ENCODE measurements at places on chromosomes 5 and 9.

DNA sequence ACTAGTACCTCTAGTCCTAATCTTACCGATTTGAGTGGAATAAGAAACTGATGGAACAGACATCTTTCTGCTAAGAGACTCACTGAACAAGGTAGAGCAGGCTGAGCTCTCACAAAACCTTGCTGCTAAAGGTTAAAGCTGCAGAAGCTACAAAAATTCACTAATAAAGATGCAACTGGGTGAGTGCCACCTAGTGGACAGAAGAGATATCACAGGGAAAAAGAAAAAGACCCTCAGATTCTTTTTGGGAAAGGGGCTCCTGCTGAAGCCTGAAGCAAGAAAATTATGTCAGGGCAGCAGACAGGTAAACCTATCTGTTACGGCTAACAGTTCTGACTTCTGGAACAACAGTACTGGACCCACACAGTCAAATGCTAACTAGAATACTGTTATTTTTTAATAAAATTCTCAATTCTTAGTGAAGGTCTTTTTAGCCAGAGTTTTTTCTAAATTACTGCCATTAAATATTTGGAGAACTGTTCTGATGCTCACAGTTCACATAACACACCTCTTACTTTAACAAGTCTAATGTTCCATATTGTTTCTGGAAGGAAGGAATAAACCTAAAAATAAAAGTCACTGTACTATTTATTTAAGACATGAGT, 51.2 kb downstream of the DIAPH1 start:
- no peak overlapping the region for H3K4me3 ChIP-seq
- DNase-seq, result no peak
- H3K4me1 ChIP-seq, result peaks cover 16% of the 10 kb centered on the region

- peaks cover 37% of the 10 kb centered on the region for H3K4me1 ChIP-seq
- H3K27ac ChIP-seq, result no peak overlapping the region
- peaks cover 13% of the 10 kb centered on the region for H3K27me3 ChIP-seq
- DNase-seq, result no peak
Measured at GRCh38 chr5:135484674-135485086, 32.5 kb upstream of the TIFAB start.

DNA sequence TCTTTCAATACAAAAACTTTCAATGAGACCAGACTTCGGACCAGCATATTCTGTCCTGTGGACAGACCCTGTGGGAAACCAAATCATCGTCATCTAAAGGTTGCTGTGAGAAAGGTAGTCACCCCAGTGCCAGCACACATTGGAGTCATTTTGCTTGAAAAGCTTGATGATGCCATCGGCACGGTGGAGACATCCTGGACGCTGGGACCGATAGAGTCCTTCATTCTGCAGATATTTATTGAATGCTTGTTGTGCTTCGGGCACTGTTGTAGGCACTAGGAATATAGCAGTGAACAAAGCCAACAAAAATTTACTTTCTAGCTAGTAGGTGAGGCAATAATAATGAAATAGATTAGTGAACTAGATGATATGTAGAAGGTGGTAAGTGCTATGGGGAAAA, 34.9 kb downstream of the SNX18 start:
- no peak overlapping the region for H3K4me3 ChIP-seq
- no peak for DNase-seq
- no peaks in the 10 kb centered on the region for H3K27me3 ChIP-seq
- no peak overlapping the region for H3K27ac ChIP-seq
- no peaks in the 10 kb centered on the region for H3K4me1 ChIP-seq
- no peaks in the 10 kb centered on the region for H3K36me3 ChIP-seq

- DNase-seq, result no peak
- no peaks in the 10 kb centered on the region for H3K4me1 ChIP-seq
- H3K4me3 ChIP-seq, result no peak overlapping the region
- no peaks in the 10 kb centered on the region for H3K27me3 ChIP-seq
- H3K36me3 ChIP-seq, result no peaks in the 10 kb centered on the region
- H3K27ac ChIP-seq, result no peak overlapping the region
Measured at GRCh38 chr9:25449503-25449902, 228.7 kb downstream of the TUSC1 start.

- H3K4me3 ChIP-seq, result no peak overlapping the region
- no peak overlapping the region for H3K27ac ChIP-seq
- no peaks in the 10 kb centered on the region for H3K27me3 ChIP-seq
- H3K36me3 ChIP-seq, result no peaks in the 10 kb centered on the region
Measured at GRCh38 chr9:98552331-98552730, 156.4 kb downstream of the GABBR2 start.

GRCh38 chr9:70526902-70527301, 112.4 kb upstream of the KLF9 start:
- no peak for DNase-seq
- no peaks in the 10 kb centered on the region for H3K27me3 ChIP-seq
- H3K36me3 ChIP-seq, result peaks cover 15% of the 10 kb centered on the region
- H3K4me3 ChIP-seq, result no peak overlapping the region
- no peak overlapping the region for H3K27ac ChIP-seq

GRCh38 chr9:655875-656274, 185.6 kb upstream of the DMRT1 start:
- no peaks in the 10 kb centered on the region for H3K27me3 ChIP-seq
- peaks cover 52% of the 10 kb centered on the region for H3K4me1 ChIP-seq
- no peak for DNase-seq
- H3K27ac ChIP-seq, result no peak overlapping the region

- DNase-seq, result peak; percentile 45
- peak overlapping the region; percentile 92 for H3K4me3 ChIP-seq
- peak overlapping the region; percentile 79 for H3K27ac ChIP-seq
- peaks cover 14% of the 10 kb centered on the region for H3K4me1 ChIP-seq
- H3K27me3 ChIP-seq, result no peaks in the 10 kb centered on the region
Measured at GRCh38 chr9:128276574-128277270, 646 bp downstream of the SWI5 start.

DNA sequence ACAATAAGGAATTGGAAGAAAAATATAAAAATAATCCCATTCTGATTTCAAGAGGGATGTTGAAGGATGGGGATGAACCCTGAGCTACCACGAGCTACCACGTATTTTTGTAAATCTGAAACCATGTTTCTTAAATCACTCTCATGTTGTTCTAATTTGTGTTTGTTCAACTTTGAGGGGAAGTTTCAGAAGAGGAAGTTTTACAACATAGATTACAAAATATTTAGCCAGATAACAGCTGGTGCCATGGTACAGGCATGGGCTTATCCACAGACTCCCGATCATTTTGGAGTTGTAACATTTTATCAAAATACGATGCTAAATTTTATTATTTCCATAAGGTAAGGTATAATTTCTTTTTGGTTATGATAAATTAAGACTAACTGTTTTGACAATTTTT, 15.2 kb downstream of the CCDC125 start:
- no peaks in the 10 kb centered on the region for H3K4me1 ChIP-seq
- no peak for DNase-seq
- no peak overlapping the region for H3K27ac ChIP-seq
- peaks cover 5% of the 10 kb centered on the region for H3K36me3 ChIP-seq

GRCh38 chr5:180172447-180173197, 36.4 kb downstream of the RASGEF1C start:
- no peak for DNase-seq
- H3K4me3 ChIP-seq, result no peak overlapping the region
- H3K27me3 ChIP-seq, result no peaks in the 10 kb centered on the region
- no peak overlapping the region for H3K27ac ChIP-seq
- H3K36me3 ChIP-seq, result no peaks in the 10 kb centered on the region
- peaks cover 11% of the 10 kb centered on the region for H3K4me1 ChIP-seq

DNA sequence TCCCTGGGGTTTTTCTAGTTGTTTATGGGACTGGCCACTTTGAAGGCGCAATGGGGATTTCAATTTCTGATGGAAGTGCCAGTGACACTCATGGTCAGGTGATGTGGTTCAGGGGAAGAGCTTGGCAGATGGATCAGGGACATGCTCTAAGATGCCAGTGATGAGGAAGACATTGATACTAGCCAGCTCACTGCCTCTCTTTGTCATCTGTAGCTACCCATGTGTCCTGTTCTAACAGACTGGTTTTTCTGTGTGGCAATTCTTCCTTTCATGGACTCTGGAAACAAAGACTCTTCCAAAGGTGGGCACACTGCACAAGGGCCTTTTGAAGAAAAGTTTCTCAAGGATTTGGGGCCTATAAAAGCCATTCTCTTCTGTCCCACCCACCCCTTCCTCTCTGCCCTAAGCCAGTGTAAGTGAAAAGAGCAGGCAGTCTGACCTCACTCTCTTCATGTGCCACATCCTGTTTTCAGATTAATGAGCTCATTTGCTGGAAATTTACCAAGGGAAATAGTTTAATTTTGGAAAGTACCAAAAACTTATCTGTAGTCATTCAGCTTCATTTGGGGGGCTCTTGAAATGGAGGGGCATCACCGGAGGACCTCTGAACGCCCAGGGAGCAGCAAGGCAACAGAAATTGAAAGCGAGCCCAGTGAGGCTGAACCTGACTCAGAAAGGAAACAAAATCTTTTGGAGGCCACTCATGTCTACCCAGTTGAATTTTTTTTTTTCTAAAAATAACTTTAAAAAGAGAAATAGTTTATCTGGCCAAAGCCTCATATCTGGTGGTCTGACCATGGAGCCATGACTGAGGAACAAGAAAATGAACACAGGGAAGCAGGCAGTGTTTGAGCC, 4.9 kb upstream of the TRAF1 start:
- H3K4me3 ChIP-seq, result no peak overlapping the region
- peaks cover 24% of the 10 kb centered on the region for H3K27me3 ChIP-seq
- no peak overlapping the region for H3K27ac ChIP-seq
- DNase-seq, result no peak
- H3K36me3 ChIP-seq, result no peaks in the 10 kb centered on the region
- H3K4me1 ChIP-seq, result peaks cover 16% of the 10 kb centered on the region

DNA sequence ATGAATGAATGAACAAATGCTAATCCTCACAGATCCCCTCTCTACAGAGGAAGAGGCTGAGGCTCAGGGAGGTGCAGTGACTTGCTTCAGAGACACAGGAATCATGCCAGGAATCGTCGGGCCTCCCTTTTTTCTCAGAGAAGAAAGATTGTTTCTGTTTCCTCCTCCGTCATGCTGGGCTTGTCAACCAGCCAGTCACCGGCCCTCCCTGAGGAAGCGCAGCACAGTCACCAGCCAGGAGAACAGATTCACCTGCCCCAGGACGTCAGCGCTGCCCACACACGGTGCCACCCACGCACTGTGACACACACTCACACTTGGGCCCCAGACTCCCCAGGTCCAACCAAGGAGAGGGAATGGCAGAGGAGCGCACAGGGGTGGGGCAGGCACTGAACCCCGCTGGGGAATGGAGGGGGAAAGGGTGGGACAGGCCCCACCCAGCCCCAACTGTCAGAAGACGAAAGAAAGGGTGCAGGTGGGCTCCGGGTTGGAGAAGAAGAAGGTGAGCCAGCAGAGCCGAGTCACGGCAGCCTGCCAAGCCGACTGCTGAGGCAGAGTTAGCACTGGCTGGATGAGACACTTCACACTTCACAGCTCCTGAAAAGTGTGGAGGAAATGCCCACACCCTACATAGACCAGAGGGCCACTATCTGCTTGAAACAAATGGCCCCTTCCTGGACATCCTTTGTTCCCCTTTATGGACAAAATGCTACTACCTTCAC, 13.8 kb upstream of the ERGIC1 start:
- peaks cover 33% of the 10 kb centered on the region for H3K27me3 ChIP-seq
- H3K4me3 ChIP-seq, result no peak overlapping the region
- no peaks in the 10 kb centered on the region for H3K36me3 ChIP-seq
- peaks cover 6% of the 10 kb centered on the region for H3K4me1 ChIP-seq

GRCh38 chr5:29150840-29151239, 2042.6 kb upstream of the CDH6 start:
- no peaks in the 10 kb centered on the region for H3K36me3 ChIP-seq
- no peaks in the 10 kb centered on the region for H3K27me3 ChIP-seq
- peak overlapping the region; percentile 92 for H3K27ac ChIP-seq
- peaks cover 32% of the 10 kb centered on the region for H3K4me1 ChIP-seq

DNA sequence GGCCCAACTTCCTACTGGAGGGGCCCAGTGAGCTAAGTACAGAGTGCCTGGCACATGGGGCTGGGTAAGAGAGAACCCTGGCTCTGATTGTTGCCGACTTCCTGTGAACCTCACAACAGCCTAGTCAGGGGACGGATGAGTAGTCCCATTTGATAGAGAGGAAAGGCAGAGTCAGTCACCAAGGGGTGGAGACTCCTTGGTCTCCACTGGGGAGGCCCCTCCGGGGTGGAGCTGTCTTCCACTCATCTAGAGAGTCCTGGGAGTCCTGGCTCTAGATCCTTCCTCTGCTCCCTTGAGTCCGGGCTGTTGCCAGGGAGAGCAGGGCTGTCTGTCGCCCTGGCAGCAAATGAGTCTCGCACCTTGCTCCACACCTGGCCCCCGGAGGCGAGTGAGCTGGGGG, 8.0 kb downstream of the GRK6 start:
- no peaks in the 10 kb centered on the region for H3K4me1 ChIP-seq
- H3K36me3 ChIP-seq, result peaks cover 30% of the 10 kb centered on the region
- no peaks in the 10 kb centered on the region for H3K27me3 ChIP-seq
- no peak overlapping the region for H3K27ac ChIP-seq

DNA sequence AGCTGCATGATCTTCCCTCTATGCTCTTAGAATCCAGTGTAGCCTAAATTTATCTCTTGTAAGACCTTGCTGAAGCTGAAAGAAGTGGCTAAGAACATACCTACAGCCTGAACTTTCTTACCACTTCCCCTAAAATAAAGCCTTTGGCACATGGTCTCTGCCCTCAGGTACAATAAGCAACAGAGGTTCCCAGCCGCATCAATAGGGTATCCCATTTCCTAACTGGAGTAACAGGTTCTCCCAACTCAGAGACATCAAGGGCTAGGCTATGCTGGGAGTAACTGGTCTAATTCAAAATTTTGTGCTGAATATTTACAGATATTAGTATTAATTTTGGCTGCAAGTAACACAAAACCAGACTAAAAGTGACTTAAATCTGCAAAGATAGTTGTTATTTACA, 335.8 kb upstream of the TRPC7 start:
- H3K4me1 ChIP-seq, result peaks cover 26% of the 10 kb centered on the region
- H3K27ac ChIP-seq, result no peak overlapping the region
- H3K36me3 ChIP-seq, result no peaks in the 10 kb centered on the region

- H3K4me3 ChIP-seq, result no peak overlapping the region
- no peak for DNase-seq
- H3K4me1 ChIP-seq, result no peaks in the 10 kb centered on the region
- H3K27me3 ChIP-seq, result no peaks in the 10 kb centered on the region
Measured at GRCh38 chr9:33285502-33285901, 4.8 kb upstream of the NFX1 start.

DNA sequence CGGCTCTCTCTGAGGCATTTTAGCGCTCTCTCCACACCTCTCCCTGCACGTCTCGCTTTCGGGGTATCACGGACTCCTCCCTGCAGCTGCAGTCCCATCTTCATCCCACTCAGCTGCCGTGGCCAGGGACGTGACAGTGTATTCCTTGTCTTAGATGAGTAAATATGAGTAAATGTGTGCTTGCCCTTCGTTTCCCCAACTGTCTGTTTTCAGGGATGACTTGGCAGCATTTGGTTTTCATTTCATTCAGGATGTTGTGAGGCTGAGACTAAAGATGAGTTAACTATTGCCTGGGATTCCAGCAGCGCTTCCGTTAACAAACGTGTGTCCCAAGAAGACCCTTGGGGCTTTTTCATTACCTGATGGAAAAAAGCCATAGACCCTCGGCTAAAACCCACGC, 29.5 kb downstream of the GDNF start:
- no peak overlapping the region for H3K4me3 ChIP-seq
- H3K27ac ChIP-seq, result no peak overlapping the region
- peaks cover 3% of the 10 kb centered on the region for H3K4me1 ChIP-seq

Measured in WTC11 (cell line).